CD8-positive, alpha-beta memory T cell (primary cell): ENCODE measurements at places on chromosomes 2 and 18. TPM values are rescaled to one million over a fixed set of nuclear protein-coding genes. Genes with fewer than 3 reads are reported as not detected.

DNA sequence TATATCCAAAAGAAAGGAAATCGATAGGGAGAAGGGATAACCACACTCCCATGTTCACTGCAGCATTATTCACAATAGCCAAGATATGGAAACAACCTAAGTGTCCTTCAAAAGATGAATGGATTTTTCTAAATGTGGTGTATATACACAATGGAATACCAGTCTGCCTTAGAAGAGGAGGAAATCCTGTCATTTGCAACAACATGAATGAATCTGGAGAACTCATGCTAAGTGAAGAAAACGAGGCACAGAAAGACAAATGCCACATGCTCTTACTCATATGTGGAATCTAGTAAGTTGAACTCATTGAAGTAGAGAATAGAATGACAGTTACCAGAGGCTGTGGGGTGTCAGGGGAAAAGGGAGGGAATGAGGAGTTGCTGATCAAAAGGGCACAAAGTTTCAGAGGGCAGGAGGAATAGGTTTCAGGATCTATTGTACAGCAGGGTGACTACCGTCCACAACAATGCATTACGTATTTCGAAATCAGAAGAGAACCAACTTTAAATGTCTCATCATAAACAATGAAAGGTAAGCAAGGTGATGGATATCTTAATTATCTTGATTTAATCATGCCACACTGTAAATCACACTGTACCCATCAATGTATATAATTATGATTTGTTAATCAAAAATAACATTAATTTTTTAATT is 46.1 kb downstream of the SIGLEC15 start:
- no peak for DNase-seq
- H3K4me1 ChIP-seq = peaks cover 21% of the 10 kb centered on the region
- peaks cover 23% of the 10 kb centered on the region for H3K36me3 ChIP-seq
- H3K27ac ChIP-seq = no peak overlapping the region

GRCh38 chr2:68158134-68158447 is 403 bp downstream of the PNO1 start:
- H3K4me1 ChIP-seq = peaks cover 32% of the 10 kb centered on the region
- H3K36me3 ChIP-seq = peaks cover 28% of the 10 kb centered on the region
- peak overlapping the region; percentile 90 for H3K27ac ChIP-seq
- H3K4me3 ChIP-seq = peak overlapping the region; percentile 88
- no peaks in the 10 kb centered on the region for H3K27me3 ChIP-seq

DNA sequence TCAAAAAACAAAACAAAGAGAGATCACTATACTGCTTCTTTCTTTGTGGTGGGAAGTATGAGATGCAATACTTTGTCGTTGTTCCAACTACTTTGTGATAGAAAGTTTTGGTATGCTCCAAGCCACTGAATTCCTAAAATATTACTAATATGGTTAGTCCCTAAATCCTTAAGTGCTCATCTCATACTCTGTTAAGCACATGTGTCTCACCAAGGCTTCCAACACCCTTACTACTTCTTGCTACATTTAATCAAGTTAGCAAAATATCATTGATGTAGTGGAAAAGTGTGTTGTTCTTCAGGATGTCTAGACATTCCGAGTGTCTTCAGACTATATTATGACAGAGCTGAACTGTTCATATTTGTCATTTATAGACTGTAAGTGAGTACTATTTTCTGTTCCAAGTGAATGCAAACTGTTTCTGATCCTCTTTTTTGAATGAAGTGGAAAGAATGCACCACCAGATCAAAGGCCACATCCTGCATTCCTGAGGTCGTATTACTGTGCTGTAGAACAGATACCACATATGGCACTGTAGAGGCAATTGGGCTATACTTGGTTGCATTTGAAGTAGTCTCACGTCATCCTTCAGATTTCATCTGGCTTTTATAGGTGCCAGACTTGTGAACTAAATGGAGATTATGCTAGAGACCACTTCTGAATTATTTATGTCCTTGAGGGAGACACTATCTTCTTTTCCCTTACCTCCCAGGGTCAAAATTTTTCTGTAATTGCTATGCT is 298.4 kb upstream of the ZNF521 start:
- H3K27ac ChIP-seq = no peak overlapping the region
- H3K36me3 ChIP-seq = no peaks in the 10 kb centered on the region
- no peak for DNase-seq
- H3K27me3 ChIP-seq = no peaks in the 10 kb centered on the region

Gene FAM237A
- not detected for total RNA-seq

Gene ABHD1
- total RNA-seq = 0.33 TPM

- no peaks in the 10 kb centered on the region for H3K27me3 ChIP-seq
- no peaks in the 10 kb centered on the region for H3K36me3 ChIP-seq
- DNase-seq = no peak
- H3K27ac ChIP-seq = no peak overlapping the region
Observed at GRCh38 chr18:79596446-79597175, 83.0 kb upstream of the CTDP1 start.

- DNase-seq = no peak
- H3K27ac ChIP-seq = no peak overlapping the region
- H3K4me3 ChIP-seq = no peak overlapping the region
- no peaks in the 10 kb centered on the region for H3K27me3 ChIP-seq
- H3K36me3 ChIP-seq = no peaks in the 10 kb centered on the region
Observed at GRCh38 chr2:66566726-66567399, 131.9 kb downstream of the MEIS1 start.

DNA sequence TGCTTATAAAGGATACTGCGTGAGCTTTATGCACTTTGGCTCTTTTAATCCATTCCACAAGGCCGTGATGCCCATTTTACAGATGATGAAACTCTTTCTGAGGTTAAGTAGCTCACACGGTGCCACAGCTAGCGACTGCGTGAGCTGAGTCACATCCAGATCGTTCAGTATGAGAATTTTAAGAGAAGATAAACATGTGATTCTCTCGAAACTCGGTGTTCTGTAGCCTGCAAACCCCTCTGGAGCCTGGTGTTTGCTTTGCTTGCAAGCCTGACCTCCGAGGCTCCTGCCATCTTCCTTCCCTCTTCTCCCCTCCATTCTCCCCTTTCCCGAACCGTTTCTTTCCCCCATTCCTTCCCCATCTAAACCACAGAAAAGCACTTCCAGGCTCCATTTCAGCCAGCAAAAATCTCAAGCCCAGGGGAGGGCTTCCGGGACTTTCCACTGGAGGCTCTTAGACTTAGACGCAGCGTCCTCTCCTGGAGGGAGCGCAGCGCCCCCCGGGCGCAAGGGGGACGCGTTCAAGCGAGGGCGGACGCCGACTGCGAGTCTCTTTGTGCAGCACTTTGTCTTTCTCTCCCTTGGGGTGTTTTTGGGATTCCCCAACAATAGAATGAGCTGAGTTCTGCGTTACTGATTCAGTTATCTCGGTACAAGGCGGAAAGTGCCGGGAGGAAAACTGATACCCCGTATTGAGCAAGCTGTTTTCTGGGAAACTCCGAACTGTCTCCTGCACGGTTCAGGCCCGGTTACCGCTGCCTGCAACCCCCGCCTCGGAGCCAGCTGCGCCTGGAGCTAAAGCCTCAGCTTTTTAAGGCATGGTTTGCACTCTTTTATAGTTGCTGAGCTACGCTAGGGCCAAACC is 38.0 kb downstream of the CYP1B1 start:
- H3K4me3 ChIP-seq = no peak overlapping the region
- DNase-seq = no peak
- no peaks in the 10 kb centered on the region for H3K4me1 ChIP-seq
- no peaks in the 10 kb centered on the region for H3K36me3 ChIP-seq
- peaks cover 7% of the 10 kb centered on the region for H3K27me3 ChIP-seq
- no peak overlapping the region for H3K27ac ChIP-seq

Gene CARF
- total RNA-seq = 5.5 TPM

DNA sequence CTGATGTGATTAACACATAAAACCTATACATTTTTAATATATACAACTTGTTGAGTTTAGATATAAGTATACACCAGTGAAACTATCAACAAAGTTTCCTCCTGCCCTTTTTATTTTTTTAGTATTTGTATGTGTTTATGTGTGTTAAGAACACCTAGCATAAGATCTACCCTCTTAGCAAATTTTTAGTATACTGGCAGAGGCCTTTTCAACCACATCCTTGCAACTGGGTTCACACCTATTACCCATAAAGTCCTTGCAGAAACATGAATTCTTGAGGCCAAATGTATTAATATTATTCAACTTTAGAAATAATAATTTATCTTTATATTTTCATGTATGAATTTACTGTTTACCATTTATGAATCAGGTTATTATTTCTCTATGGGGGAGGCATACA is 119.7 kb upstream of the CRIM1 start:
- no peaks in the 10 kb centered on the region for H3K27me3 ChIP-seq
- H3K27ac ChIP-seq = no peak overlapping the region
- no peak for DNase-seq
- no peaks in the 10 kb centered on the region for H3K36me3 ChIP-seq

DNA sequence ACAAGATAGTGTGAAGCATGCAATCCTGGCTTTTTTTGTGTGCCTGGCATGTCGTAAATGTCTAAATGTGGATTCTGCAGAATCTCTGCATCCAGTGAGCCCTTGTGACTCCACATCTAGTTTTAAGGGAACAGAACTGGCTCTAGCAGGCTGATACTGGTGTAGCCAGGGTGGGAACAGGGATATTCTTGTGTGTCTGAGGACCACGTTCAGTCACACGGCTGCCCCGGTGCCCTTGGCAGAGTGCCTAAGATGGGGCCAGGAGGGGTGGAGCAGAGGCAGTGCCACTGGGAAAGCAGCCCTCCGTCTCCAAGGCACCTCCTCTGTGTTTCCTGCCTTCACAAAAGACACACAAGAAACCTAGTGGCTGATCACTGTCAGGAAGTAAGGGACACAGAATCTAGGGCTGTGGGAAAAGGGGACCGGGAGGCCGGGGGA is 91.5 kb upstream of the PARD3B start:
- no peak for DNase-seq
- H3K27me3 ChIP-seq = no peaks in the 10 kb centered on the region
- no peak overlapping the region for H3K4me3 ChIP-seq
- H3K4me1 ChIP-seq = no peaks in the 10 kb centered on the region

GRCh38 chr18:54948350-54948837 is 10.9 kb downstream of the CCDC68 start:
- H3K4me3 ChIP-seq = no peak overlapping the region
- H3K27me3 ChIP-seq = no peaks in the 10 kb centered on the region
- H3K36me3 ChIP-seq = no peaks in the 10 kb centered on the region
- H3K4me1 ChIP-seq = peaks cover 14% of the 10 kb centered on the region
- DNase-seq = no peak

GRCh38 chr2:53827398-53828175 is 32.2 kb downstream of the GPR75 start:
- DNase-seq = no peak
- H3K4me1 ChIP-seq = no peaks in the 10 kb centered on the region
- no peak overlapping the region for H3K4me3 ChIP-seq
- H3K27ac ChIP-seq = no peak overlapping the region

DNA sequence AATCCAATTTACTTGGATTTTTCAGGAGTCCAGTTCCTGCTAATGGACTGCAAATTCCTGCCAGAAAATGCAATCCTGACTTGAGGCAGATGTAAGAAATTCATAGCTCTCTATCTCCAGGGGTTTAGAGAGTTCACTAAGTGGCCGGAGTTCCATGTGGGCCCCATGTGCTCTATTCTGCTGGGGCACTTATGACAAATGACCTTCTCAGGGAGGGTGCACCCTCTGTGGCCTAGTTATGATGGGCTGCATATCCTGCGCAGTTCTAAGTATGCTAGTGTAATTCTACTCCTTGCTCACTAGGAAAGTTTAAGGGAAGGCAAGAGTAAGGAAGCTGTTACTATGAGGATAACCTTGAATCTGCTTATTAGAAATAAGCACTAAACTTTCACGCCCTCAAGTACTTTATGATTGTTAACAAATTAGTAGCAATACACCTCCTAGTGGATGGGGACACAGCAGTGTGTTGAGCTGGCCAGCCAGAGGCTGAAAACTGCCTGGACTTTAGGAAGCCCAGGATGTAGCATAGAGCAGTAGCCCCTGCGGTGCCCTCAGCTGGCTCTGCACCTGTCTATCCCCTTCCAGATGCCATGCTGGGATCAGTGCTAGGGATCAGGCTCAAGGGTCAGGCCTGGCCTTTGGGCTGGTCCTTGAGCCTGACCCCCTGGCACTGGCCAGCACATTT is 14.4 kb downstream of the SMYD1 start:
- no peaks in the 10 kb centered on the region for H3K27me3 ChIP-seq
- H3K27ac ChIP-seq = no peak overlapping the region
- no peaks in the 10 kb centered on the region for H3K36me3 ChIP-seq
- no peak overlapping the region for H3K4me3 ChIP-seq
- no peak for DNase-seq

Gene ARPC2
- total RNA-seq = 600 TPM

- DNase-seq = no peak
- no peaks in the 10 kb centered on the region for H3K36me3 ChIP-seq
- H3K27me3 ChIP-seq = no peaks in the 10 kb centered on the region
- H3K27ac ChIP-seq = no peak overlapping the region
- no peaks in the 10 kb centered on the region for H3K4me1 ChIP-seq
Observed at GRCh38 chr2:27863146-27863545, 27.0 kb downstream of the RBKS start.

Gene CYTIP
- 202 TPM for total RNA-seq
